Activated naive CD4-positive, alpha-beta T cell treated with anti-CD3 and anti-CD28 coated beads for 36 hours (primary cell): ENCODE measurements at places on chromosomes 4 and X.

DNA sequence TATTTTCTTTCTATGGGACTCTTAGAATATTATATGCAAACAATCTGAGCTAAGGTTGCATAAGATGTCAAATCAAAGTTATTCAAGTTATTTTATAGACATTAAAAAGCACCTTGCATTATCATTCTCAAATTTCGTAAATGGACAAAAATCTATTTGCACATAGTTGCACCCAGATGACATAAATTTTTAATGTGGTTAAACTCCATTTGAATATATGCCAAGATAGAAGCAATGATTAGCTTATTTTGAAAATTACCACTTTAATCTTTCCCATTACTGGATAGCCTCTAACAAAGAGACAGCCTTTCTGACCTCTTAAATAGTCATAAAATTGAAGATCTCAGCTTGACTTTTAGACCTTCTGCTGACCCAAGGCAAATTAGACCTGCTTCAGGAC, 386.8 kb downstream of the RAPGEF2 start:
- DNase-seq, result no peak

DNA sequence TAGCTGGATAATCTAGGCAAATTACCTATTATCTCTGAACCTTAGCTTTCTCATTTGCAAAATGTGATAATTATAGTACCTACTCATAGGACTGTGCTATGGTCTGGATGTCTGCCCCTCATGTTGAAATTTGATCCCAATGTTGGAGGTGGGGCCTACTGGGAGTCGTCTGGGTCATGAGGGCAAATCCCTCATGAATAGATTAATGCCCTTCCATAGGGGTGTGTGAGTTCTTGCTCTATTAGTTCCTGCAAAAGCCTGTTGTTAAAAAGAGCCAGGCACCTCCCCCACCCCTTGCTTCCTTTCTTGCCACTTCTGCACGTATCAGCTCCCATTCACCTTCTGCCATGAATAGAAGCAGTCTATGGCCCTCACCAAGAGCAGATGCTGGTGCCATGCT, 73.9 kb downstream of the SERTM2 start:
- no peak for DNase-seq

- DNase-seq, result peak; percentile 67
These were observed at the start of gene TMEM131L for GRCh38 chr4:153466081-153466948. TMEM131L (plus strand) TSS chr4:153466360; CDS start chr4:153466398, 38 bp downstream.

DNA sequence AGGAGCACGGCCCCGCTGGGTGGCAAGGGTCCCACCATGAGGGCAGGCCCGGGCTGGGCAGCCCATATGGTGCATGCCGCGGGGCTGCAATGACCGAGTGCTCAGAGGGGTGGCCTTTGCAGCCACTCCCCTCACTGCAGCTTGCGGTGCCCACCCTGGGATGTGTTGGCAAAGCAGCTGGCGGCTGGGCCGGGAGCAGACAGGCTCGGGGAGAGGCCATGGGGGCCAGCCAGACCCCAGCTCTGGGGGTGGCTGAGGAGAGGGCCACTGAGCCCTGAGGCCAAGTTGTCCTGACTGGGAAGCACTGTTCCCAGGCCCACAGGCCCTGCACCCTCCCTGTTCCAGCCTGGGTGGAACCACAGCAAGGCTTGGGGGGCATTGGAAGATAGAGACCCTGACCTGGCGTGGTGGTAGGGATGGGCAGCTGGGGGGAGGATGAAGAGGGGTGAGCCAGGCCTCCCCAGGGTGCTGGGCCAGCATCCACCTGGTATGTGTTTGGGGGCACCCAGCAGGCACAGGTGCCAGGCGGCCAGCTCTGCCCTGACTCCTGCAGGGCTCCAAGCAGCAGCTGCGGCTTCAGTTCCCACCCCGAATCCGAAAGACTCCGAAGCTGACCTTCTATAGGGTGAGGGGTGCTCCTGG, 18.4 kb upstream of the RNF4 start:
- DNase-seq, result no peak

- DNase-seq, result no peak
These were observed 2282.6 kb downstream of the ARAP2 start for GRCh38 chr4:33961761-33962160.

DNA sequence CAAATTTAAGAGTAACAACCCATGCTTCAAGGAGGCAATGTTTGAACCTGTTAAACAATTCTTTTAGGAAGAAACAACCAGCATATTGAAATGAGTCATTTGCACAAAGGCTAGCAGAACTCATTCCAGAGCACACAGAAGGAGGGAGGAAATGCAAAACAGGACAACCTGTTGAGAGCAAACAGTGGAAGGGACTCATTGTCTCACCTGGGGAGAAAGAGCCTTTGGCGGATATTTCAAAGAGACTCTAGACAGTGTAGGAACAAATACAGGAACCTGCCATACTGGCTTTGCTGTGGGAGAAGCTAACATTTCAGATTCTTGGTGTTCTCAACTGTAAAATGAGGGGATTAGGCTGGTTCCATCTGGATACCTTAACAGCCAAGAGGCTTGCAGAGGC, 14.8 kb upstream of the RASGEF1B start:
- DNase-seq, result no peak

DNA sequence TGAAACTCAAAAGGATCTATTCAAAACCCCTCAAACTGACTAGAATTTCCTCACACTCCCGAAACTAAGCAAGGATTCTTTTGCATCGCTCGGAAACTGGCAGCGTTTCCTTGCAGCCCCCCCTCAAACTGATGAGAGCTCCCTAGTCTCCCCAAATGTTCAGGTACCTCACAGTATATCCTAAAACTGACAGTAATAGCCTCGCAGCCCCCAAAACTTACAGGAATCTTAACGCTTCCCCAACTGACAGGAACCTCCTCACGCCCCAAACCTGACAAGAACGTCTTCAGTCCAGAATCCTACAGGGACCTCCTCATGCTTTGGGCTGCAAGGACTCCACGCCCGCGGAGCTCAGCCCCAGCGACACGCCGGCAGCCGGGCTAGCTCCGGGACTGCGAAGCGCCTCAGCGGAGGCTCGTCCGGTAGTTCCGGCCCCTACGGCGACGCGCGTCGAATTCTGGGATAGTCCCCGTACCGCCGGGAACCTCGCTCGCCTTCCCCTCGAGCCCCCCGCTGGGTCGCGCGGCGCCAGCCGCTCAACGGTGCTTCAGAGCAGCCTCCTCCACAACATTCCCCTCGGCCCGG, 640 bp downstream of the PHF8 start:
- peak; percentile 43 for DNase-seq

DNA sequence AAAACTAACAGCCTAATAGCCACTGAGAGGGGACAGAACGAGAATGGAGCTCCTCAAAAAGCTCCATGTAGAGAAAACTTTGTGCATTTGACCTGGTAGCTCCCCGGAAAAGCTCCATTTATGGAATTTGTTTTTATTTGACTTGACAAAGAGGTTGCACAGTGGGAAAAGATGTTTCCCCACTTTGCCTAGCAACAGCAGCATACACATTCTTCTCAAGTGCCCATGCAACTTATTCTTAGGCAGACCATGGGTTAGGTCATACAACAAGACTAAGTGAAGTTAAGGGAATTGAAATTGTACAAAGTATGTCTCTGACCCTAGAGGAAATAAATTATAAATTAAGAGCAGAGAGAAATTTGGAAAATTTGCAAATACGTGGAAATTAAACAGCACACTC, 949.6 kb upstream of the PRKX start:
- no peak for DNase-seq

- no peak for DNase-seq
These were observed 81.0 kb upstream of the ADRA2C start for GRCh38 chr4:3685081-3685645.

- no peak for DNase-seq
These were observed 49.4 kb downstream of the UBA6 start for GRCh38 chr4:67651536-67651935.

DNA sequence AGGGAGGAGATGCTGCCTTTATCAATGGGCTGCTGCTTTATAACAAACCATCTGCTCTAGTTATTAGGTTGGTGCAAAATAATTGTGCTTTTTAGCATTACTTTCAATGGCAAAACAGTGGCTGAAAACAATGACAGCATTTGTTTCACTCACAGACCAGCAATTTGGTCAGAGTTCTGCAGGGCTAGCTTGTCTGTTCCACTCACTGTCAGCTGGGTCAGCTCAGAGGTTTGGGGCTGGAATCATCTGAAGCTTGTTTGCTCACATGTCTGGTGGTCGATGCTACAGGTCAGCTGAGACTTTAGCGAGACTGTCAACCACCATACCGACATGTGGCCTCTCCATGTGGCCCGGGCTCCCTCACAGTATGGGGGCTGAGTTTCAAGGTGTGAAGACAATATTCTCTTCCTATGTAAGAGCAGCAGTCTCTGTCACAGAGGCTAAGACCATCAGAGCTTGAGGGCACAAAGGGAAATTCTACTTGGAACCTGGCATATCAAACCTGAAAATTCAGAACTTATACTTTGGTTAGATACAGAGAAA, 81.3 kb upstream of the LIMCH1 start:
- DNase-seq, result no peak

DNA sequence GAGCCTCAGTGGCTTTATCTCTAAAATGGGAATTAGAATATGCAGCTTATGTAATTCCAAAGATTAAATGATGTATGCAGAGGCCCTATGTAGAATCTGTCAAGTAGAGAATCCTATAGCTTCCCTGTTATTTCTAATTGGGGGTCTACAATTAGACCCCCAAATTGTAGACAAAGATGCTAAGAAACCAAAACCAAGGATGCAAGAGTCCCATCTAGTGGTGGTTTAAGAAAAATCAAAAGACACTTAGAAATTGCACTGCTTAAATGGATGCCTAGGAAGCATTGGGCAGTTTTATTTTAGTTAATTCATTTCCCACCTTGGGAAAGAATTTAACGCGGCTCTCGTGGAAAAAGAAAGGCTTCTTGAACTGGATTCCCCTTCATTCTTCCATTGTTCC, 115.2 kb downstream of the GABRA2 start:
- DNase-seq, result no peak
